Right cardiac atrium (tissue), 5 donors: ENCODE measurements at places on chromosomes 1 and 21. TPM values are rescaled to one million over a fixed set of nuclear protein-coding genes. Genes with fewer than 3 reads are reported as not detected.

The CACNA1S gene
- not detected for total RNA-seq

The FCRL2 gene
- not detected for total RNA-seq

The TMEM51 gene
- 4.1 TPM for total RNA-seq

The GPR153 gene
- 8.1 TPM for total RNA-seq

The CCDC30 gene
- 2.1 TPM for total RNA-seq

The DIO1 gene
- total RNA-seq: not detected

The AMY1C gene
- not detected for total RNA-seq

The SMCP gene
- total RNA-seq: not detected

The GBP2 gene
- 15.2 TPM for total RNA-seq

The PODN gene
- total RNA-seq: 56.3 TPM

The SLFNL1 gene
- total RNA-seq: 0.32 TPM

GRCh38 chr1:51924455-51924854, 45.9 kb upstream of the NRDC start:
- no peak for DNase-seq

DNA sequence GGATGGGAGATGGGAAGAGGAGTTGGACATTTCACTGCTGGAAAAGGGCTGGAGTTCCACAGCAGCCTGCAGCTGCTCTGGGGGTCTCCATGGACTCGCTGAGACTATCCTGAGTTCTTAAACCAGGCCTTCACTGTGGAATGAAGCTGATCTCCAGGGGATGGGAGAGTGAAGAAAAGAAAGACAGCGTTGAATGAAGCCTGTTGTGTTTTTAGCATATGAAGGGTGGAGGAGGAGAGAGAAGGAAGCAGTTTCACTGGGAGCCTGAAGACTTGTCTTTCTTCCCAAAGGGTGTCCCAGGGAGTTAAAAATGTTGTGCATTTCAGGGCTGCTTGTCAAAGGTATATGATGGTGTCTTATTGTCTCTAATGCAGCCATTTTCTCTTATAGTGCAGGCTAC, 9.2 kb downstream of the ROR1 start:
- no peak for DNase-seq

DNA sequence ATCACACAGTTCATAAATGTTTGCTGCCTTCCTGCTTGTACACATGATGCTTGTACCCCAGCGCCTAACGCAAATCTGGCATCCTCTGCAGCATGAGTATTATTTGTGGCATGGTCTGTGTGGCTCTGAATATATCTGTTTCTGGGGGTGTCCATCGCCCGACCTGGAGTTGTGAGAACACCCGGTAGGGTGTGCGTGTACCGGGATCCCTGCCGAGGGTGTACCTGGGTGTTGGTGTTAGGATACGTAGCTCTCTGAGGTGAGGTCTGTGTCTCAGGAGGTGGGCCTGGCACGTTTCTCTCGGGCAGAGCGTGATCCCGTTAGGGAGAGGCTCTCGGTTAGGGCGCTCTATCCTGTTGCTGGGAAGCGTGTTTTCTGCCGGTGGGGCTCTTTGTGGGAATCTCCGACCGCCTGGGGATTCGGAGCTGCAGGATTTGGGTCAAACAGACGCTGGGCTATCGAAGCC, 10.4 kb upstream of the CDC20 start:
- no peak for DNase-seq

- no peak for DNase-seq
Measured at GRCh38 chr21:40555021-40555528, 291.9 kb downstream of the DSCAM start.

- no peak for DNase-seq
Measured at GRCh38 chr1:161001525-161001924, 19.4 kb downstream of the F11R start.

DNA sequence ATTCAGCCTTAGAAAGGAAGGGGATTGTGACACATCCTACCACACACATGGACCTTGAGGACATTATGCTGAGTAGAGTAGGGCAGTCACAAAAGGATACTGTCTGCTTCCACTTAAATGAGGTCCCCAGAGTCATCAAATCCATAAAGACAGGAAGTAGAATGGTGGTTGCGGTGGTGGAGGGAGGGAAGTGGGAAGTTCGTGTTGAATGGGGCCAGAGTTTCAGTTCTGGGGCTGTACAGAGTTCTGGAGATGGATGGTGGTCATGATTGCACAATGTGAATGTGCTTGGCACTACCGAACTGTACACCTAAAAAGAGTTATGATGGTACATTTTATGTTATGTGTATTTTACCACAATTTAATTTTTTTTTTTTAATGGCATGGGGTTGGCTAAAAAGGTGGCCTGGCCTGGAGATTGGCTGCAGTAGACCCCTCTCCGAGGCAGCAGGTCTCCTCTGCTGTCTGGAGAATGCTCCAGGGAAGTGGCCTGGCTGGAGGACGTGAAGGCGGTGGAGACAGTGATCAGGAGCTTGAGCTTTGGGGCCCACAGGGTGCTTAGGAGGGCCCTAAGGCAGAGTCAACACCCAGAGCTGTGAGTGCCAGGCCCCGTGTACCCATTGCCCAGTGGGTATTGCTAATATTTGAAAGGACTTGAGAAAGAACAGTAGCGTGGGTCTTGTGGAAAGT, 30.4 kb downstream of the IFNGR2 start:
- DNase-seq: no peak

DNA sequence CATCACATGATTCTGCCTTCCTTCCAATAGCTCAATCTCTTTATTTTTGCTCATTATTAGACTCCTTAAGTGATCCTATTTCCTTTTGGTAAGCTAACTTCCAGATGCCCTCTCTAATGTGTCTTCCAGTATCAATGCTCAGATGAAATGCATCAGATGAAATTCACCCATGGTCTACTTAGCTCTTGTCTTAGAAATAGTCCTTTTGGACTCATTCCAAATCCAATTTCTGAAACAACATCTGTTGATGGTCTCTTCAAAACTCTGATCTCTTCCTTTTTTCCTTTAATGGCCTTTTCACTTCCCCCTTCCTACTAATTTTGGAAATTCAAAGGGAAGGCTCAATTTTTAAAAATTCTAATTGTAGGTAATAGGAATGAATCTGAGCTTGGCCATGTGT, 81.1 kb upstream of the GREM2 start:
- DNase-seq: no peak

GRCh38 chr1:206658264-206658980, 23.1 kb downstream of the DYRK3 start:
- DNase-seq: peak; percentile 78

DNA sequence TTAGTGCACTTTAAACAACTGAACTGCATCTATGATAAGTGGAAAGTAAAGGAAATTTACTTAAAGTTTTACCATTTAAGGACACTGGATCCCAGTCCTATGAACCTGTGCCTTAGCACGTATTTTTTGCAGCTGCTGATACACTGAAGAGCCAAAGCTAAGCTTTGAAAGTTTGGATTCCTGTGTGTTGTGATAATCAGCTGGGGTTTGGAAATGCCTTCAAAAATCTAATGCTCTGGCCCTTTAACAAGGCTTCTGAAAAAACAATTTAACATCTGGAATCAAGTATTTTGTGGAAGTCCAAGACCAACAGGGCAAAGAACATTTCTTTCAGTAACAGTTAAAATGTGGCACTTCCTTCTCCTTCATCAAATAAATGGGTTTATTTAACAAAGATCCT, 51.8 kb downstream of the DDAH1 start:
- no peak for DNase-seq

GRCh38 chr1:163561580-163562295, 240.0 kb downstream of the NUF2 start:
- no peak for DNase-seq

DNA sequence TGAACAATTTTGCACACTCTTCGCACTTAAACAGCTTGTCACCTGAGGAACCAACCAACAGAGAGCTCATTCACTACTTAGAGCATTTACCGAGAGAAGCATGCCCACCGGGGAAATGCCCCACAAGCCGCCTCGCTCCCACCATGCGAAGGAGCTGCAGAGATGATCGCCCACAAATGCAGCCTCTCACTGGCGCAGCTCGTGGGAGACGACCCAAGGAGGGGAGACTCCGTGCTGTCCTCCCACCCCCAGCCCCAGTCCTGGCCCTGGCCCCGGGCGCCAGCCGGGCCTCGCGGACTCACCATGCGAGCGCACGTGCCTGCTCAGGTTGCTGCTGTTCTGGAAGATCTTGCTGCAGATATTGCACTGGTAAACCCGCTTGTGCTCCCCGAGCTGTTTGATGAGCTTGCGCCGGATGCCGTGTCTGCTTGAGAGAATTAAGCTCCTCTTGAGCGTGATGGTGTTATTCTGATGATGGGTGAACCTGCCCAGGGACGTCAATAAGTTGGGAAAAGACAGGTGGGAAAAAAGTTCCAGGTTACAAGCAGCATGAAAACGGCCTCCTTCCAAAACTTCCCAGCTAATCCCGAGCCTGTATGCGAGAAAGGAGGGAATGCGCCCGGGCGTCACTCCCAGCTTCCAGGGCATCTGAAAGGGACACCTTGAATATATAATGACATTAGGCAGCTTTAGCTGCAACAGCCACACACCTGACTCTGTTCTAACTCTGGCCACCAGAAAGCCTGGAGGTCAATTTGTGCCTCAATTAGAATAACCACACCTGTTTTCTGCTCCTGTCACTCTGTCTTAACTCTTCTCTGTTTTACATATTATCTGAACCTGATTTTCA, 42.8 kb downstream of the PRDM15 start:
- DNase-seq: peak; percentile 41

DNA sequence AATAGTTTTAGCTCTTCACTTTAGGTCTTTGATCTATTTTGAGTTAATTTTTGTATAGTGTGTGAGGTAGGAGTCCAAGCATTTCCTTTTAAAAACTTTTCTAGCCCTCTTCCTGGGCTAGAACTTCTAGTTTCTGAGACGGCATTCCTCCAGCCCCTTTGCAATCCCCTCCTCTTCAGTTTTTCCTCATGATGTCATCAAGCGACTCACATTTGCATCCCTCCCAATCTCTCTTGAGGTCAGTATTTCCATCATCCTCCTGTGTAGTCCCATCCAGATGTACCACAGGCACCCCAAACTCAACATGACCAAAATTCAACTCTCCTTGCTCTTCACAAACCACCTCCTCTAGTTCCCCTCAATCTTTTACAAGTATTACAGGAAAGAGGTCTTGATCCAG, 10.7 kb downstream of the HMGN2 start:
- no peak for DNase-seq

DNA sequence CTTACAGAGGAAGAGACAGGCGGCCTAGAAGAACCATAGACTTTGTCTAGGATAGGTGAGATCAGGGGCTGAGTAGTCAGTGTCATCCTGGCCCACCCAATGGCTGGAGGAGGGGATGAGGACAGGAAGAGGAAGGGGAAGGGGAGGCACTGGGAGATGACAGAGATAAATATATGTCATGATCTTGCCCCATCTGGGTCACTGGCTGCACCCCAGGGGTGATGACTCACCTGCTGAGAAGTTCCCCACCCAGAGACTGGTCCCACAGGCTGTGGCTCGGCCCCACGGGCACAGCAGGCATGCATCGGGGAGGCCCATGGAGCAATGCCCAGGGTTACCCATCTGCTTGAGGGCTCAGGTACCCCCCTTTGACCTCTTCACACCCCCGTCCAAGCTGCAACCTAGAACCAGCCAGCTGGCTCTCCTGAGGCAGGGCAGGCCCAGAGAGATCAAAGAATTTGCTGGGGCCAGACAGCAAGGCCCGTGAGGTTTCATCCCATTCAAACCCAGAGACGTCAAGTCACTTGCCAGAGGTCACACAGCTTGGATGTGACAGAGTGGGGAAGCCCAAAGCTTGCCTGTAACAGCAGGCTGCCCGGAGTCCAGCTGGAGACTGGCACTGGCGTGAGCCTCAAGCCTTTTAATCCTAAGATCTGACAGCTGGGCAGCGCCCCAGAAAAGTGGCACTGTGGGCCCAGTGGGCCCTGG, 34.7 kb upstream of the CASZ1 start:
- DNase-seq: no peak

DNA sequence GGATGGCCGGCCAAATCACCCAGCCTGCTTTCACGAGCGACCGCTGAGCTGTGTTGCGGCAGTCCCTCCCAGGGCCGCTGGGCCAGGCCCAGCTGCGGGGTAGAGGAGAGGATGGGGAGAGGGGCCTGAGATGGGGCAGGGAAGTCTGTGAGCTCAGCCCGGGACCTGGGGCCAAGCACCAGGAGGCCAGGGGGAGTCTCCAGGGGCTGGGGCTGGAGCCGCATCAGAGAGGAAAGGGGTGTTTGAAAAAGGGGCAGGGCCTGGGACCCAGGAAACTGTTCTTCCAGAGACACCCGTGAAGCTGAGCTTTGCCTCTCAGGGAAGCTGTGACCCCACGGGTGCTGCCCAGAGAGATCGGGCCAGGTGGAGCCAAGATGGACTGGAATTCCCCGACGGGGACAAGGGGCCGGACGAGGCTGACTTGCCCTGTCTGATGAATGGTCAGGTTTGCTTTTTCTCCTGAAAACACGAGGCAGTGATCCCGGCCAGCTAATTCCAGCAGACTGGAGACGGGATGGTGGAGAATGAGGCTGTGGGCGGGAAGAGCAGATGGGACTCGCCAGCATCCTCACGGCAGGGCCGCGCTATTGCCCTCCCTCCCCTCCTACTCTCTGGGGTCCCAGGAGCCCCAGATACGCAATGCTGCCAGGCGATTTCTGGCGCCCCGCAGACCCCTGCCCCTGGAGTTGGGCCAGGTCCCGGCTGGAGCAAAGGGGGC, 40.3 kb upstream of the COL18A1 start:
- peak; percentile 75 for DNase-seq

GRCh38 chr1:8267307-8267706, 50.6 kb upstream of the SLC45A1 start:
- no peak for DNase-seq

GRCh38 chr1:86191958-86192357, 35.4 kb upstream of the COL24A1 start:
- no peak for DNase-seq

- no peak for DNase-seq
Measured at GRCh38 chr1:28104866-28105467, 16.6 kb upstream of the EYA3 start.

GRCh38 chr1:174569240-174569639, 121.5 kb downstream of the GPR52 start:
- no peak for DNase-seq

- DNase-seq: no peak
Measured at GRCh38 chr1:240575981-240576662, 35.8 kb downstream of the GREM2 start.

DNA sequence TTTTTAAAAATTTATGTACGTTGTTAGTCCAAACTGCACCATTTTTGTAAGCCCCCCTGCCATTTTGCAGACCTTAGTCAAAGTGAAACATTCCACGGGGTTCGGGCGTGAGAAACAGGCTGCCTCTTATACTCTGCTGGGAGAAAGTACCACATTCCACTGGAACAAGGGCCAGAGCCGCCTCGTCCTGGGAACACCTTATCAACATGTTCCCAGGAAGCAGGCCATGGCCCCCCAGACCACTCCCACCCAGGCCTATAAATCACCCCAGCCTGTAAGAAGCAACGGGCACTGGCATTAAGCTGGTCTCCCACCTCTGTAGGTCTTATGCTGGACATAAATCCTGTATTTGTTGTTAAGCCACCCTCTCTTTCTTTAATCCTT, 854 bp upstream of the ZRANB2 start:
- peak; percentile 56 for DNase-seq

- no peak for DNase-seq
Measured at GRCh38 chr1:45669859-45670655, 16.3 kb downstream of the GPBP1L1 start.
